Activated CD4-positive, alpha-beta T cell treated with anti-CD3 and anti-CD28 coated beads for 4 hours (primary cell): ENCODE measurements at places on chromosomes 7 and 10.

GRCh38 chr7:139654276-139655181, 123.3 kb downstream of the HIPK2 start:
- DNase-seq: no peak

DNA sequence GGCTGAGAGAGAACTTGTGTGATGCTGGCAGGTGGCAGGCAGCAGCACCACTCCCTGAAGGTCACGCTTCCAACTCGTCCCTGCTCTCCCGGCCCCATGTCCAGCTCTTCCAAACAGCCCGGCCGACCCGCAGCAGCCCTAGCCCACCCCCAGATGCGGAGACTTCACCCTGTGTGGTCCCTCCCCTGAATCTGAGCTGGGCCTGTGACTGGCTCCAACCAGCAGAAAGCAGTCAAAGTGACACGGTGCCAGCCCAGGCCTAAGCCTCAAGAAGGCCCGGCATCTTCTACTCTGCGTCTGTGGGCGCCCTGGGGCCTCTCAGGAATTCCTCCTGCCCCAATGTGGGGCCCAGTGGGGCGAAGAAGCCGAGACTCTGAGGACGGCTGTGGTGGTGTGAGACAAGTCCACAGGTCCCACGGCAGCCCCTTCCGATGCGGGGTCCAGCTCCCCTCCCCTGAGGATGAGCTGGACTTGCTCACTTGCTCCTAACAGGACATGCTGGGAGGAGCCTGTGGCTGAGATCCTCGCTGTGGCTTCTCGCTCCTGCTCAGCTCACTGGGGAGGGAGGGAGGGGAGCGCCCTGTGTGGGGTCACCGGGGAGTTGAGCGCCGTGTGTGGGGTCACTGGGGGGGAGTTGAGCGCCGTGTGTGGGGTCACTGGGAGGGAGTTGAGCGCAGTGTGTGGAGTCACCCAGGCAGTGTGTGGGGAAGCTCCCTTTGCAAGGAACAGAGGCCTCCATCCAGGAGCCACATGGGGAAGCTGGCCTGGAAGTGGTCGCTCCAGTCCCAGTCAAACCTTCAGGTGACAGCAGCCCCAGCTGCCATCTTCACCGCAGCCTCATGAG, 9.5 kb downstream of the STK32C start:
- DNase-seq: no peak

DNA sequence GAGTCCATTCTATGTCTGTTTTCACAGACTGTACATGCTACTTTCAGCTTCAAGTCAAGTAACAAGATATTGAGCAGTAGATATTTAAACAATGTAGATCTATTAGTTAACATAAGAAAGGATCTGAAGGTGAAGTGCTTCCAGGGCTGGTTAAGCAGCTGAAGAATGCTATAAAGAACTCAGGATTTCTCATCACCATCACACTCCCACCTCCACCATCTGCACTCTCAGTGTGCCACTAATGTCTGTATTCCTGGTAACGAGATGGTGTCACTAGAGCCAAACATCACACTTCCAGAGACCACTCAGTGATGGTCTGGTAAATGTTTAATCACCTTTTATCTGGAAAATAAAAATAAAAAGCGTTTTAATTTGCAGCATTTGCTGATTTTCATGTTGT, 224.0 kb upstream of the FERD3L start:
- DNase-seq: no peak

DNA sequence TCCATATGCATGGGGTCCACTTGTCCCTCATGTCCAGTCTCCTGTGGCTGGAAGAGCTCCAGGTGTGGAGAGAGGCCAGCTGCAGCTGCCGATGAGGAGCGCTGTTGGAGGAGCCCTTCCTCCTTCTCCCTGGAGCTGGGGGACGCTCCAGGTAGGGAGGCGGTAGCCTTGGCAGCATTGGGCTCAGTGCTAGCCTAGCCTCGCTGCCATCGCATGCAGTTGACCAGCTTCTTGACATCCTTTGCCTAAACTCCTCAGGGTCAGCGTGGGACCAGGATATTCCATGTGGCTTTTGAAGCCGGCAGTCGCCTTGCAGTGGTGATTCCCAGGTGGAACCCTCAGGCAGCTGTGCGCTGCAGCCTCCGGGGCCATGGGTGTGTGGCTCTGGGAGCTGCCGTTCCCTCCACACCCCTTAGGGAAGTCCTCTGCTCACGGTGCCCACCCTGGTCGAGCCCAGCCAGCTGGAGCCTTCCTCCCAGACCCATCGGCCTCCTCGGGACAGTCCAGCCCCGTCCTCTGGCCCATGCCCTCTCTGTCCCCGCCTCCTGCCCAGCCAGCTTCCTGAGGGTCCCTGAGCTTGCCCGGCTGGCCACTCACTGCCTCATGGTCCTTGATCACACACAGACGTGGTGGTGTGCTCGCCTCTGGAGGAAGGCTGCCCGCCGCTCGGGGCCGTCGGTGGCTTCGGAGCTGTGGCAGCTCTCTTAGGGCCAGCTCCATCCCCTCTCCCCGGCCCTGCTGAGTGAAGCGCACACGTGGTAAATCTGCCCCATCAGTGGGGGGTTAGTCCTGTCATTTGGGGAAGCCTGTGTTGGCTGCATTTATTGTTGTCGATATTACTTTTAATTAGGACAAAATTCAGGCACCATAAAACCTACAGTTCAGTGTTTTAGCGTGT, 21.2 kb downstream of the INPP5A start:
- no peak for DNase-seq

GRCh38 chr10:8037199-8037801, 17.2 kb upstream of the GATA3 start:
- no peak for DNase-seq

DNA sequence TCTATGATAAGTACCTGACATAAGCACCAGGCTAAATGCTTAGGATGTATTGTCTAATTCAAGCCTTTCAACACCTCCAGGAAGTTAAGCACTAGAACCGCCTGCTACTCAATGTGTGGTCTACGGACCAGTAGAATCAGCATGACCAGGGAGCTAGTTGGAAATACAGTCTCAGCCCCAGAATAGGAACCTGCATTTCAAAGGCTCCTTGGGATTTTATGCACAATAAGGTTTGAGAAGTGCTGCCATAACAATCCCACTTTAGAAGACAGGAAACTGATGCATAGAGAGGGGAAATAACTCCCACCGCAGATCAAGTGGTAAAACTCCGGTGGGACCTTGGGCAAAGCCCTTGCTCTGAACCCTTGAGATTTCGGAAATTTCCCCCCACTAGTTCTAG, 8.8 kb upstream of the DUSP5 start:
- DNase-seq: no peak

- no peak for DNase-seq
Measured at GRCh38 chr10:34655286-34656170, 159.6 kb downstream of the PARD3 start.

GRCh38 chr7:88759230-88760135, at the start of gene ZNF804B:
TSS of gene ZNF804B (plus strand) at chr7:88759700. CDS start at chr7:88759977, 277 bp downstream.
- no peak for DNase-seq

DNA sequence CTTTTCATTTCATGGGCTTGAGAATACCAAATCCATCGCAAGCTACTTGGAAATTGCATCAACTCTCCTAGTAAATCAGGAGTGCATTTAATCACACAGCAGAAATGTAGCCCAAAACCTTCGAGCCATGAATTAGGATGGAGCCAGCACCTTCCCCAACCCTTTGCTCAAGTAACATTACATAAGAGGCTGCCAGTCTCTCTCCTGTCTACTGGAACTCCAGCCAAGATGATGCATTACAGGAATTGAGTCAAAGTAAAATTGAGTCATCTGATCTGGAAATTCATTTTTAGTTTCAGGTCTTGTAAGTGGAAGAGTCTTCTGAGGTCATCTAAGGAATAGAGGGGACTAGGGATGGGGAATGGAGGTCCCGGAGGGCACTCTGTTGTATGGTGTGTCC, 69.7 kb upstream of the FHIP2A start:
- no peak for DNase-seq

DNA sequence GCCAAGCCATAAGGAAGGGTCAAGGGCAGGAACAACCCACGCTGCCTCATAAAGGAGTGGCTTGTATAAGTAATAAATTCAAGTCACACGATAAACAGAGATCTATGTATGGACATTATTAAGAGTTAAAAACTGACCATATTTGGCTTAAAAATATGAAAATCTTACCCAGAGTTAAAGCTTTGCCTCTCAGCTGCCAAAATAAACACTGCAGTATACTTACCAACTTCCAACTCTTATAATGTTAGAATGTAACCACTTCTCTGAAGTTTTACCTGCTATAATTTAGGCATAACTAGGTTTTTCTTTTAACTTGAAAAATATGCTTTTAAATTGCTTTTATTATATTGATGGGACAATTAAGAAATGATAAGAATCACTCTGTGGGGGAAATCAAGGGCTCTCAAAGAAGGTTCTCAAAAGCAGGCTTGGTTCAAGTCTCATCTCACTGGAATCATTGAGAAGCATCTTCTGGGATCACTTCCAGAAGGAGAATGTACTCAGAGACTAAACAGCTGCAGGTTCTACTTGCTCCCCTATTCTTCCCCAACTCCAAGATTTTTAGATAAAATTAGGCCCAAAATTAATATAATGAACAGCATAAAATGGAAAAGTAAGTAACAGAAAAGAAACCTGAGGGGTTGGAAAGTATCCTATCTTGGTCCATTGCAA, 16.1 kb upstream of the CAV2 start:
- DNase-seq: no peak

- peak; percentile 4 for DNase-seq
Measured at GRCh38 chr10:114631666-114632417, 26.2 kb downstream of the ABLIM1 start.

- DNase-seq: no peak
Measured at GRCh38 chr7:80183351-80183750, 48.7 kb downstream of the GNAI1 start.

- DNase-seq: no peak
Measured at GRCh38 chr10:114915294-114915693, 22.7 kb upstream of the TRUB1 start.

DNA sequence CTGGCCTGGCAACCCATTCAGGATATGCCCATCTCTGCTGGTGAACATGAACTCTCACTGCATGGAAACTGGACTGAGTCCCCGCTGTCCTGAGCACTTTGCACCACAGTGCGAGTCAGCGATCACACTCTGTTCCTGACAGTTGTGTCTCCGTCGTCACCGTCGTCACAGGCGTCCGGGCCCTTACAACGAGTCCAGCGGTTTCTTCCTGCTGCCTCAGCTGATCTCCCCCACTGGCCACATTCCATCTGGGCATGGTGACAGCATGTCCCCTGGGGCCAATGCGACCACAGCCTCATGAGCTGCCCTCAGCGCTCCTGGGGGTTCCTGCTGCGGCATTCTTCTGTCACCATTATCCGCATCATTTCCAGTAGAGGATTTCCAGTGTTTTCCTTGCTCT, 76.8 kb upstream of the KLF6 start:
- no peak for DNase-seq

- no peak for DNase-seq
Measured at GRCh38 chr10:49011756-49012155, 72.1 kb upstream of the LRRC18 start.

DNA sequence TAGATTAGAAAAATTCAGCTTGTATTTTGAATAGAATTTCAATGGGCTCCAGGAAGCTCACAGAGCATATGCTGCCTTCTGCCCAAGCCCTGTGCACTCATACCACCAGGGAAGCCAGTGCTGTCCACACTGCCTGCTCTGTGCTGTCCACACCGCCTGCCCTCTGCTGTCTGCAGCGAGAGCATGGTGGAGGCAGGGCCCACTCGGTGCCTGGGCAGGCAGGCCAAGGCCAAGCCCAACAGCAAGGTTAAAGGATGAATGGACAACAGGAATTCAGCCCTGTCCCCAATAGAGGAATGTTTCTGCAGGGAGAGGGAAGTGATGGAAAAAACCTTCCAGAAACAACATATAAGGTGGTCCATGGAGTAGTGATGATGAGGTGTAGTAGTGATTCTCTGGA, 146.8 kb downstream of the GFRA1 start:
- DNase-seq: no peak

- no peak for DNase-seq
Measured at GRCh38 chr7:100679927-100680575, 6.5 kb downstream of the GNB2 start.

DNA sequence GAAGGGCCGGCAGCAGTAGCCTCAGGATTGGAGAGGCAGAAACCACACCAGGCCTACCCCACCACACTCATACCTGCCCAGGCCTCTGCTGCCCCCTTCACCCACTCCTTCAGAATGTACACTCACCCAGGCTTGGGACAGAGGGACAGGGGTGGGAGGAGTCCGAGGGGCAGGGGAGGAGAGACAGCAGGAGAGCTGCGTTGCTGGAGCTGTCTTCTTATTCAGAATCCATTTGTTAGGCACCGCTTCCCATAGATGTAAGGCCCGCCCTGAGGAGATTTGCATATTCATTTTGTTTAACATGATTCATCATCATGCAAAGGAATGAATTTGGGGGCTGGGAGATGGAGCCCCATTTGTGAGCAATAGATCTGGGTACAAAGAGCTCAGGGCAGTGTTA, 156.7 kb downstream of the CDH23 start:
- no peak for DNase-seq

GRCh38 chr7:112414855-112415490, 35.3 kb upstream of the IFRD1 start:
- DNase-seq: no peak

DNA sequence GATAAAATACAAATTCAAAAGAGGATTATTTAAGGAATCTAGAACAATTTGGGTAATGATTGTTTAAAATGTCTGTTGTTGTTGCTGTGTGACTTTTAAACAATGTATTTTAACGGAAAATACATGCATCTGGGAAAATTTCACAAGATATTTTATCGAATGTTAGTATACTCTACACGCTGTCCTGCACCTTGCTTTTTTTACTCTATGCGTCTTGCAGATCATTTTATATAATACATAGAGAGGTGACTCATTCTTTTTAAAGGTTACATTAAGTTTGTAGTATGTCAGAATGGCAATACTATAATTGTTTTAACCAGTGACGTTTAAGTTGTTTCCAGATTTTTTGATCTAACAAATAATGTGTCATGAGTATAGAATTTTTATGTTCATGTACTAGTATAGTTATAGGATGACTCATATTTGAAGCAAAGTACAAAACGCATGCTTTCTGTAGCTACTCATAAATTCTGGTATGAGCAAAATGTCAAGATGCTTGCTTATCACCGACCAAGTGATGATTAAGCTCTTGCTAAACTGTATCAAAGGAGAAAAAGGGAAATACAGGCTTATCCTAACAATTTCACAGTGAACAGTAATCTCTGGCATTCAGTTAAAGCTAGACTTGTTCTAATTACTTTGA, 4.9 kb downstream of the DKK1 start:
- no peak for DNase-seq

DNA sequence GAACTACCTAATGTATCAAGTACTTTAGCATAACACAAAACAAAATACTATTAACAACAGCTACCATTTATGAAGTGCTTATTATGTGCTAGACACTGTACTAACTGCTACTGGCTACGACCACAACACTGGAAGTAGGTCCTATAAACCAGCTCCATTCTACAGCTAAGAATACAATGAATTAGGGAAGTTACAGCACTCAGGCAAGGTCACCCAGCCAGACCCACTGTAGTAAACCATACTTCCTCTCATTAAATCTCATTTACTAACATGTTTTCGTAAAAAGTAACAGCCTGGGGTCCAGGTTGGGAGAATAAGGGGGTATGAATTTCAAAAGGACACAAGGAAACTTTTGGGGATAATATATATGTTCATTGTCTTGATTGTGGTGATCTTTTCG, 25.4 kb downstream of the NAPEPLD start:
- DNase-seq: no peak
